Stimulated activated CD8-positive, alpha-beta memory T cell treated with anti-CD3 and anti-CD28 coated beads, Interleukin-7, amount 100 ng/mL, for 48 hours (primary cell): ENCODE measurements at places on chromosomes 6 and 20.

DNA sequence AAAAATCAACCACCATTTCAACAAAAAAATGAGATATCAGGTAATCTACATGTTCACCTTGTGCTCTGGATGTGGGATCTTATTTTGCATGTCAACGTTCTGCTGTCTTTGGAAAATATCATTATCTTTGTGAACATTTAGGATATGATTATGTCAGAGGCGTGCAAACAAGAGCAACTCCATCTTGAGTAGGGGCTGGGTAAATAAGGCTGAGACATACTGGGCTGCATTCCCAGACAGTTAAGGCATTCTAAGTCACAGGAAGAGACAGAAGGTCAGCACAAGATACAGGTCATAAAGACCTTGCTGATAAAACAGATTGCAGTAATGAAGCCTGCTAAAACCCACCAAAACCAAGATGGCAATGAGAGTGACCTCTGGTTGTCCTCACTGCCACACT lies 28.8 kb upstream of the ZBTB24 start:
- no peak for DNase-seq

- no peak for DNase-seq
Observed at GRCh38 chr6:41518118-41518517, 28.1 kb upstream of the FOXP4 start.

GRCh38 chr20:6726761-6727160 lies 40.7 kb upstream of the BMP2 start:
- DNase-seq: no peak

DNA sequence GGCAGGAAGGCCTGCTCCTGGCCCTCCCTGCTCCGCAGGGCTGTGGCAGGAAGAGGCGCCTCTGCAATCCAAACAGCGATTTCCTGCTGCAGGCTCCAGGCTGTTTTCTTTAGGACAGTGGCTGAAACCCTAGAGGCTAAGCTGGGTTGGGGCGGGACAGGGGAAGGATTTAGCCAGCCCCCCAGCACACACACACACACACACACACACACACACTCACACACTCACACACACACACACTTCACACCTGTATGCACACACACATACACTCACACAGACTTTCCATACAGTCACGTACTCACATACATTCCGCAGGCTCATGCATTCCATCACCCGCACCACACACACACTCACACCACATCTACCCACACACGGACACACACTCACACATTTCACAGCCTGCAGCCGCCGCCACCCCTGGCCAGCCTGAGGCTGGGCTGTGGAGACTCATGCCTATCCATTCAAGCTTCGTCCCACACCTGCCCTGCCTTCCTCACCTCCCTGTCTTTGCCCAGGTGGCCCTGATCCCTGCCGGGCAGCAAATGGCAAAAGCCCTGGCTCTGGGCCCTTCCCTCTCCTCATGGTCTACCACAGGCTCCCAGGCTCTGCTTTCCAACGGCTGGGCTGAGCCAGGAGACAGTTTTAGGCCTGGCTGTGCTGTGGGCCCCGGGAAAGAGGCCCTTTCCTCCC lies 17.9 kb downstream of the MDFI start:
- DNase-seq: no peak

DNA sequence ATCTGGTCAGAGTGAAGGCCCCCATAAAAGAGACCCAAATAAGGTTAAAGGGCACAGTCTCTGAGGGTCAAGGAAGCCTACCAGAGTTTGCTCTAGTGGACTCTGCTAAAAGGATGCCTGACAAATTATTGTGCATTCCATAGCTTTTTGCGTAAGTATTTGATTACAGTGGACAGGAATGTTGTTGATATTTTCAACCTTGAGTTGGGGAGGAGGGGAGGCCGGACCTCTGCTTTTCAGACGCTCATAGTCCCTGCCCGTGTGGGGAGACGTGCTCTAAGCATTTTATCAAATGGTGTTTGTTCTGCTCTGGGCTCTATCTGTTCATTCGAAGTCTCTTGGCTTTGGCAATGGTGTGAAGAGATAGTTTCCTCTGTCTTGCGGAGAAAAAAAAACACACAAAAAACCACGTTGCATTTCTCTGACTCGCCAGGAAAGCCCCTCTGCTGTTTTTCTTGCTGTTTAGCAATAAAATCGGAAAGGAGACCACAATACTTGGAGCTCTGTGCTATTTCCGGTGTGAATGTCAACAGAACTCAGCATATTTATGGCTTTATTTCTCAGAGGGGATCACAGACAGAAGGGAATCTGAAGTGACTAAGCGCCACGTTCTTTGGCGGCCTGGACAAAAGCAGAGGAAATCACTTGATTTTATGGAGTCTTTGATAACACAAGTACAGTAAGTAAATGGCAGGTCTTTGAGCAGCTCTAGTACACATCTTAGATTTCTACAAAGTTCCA lies 159.8 kb downstream of the ZFP64 start:
- no peak for DNase-seq

DNA sequence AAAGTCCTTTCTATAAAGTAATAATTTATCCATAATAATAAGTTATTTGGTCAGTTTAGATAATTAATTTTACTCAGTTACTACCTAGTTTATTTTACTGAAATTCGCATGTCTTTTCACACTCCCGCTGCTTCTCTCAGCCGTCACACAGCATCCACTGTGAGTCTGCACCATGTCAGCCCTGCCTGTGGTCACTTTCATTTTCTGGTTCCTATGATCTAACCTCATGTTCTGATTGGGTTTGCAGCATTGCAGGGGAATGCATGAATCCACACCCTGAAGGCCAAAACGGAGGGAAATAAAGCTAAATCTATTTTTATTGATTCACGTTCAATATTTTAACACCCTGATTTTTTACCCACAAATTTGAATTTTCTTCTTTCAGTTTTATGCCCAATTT lies 47.4 kb downstream of the PDE10A start:
- DNase-seq: no peak

DNA sequence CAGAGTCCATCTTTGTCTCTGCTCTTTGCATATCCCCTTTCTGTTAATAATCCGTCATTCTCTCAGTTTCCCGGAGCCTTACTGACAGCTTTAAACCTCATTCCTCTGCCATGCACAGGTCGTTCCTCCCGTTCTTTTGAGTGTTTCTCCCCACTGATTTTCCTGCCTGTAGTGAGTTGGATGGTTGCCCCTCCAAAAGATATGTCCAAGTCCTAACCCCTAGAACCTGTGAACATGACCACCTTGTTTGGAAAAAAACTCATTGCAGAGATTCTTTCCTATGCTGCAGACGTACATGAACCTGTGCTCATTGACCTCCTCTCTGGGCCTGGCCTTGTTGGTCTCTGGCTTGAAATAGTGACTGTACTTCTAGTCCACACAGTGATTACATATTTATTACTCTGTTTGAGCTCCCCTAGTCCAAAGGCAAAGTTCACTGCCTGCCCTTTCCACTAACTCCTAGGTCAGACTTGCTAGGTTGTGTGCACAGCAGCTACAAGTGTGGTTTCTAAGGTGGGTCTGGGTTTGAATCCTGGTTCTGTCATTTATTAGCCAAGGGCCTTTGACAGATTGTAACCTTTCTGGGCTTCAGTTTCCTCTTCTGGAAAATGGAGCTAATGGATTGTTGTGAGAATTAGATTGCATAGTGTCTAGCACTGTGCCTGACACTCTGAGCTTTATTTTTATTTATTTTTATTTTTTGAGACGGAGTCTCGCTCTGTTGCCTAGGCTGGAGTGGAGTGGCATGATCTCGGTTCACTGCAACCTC lies 29.3 kb downstream of the PPARD start:
- no peak for DNase-seq

- no peak for DNase-seq
Observed at GRCh38 chr6:84213217-84213616, 14.2 kb downstream of the CEP162 start.

GRCh38 chr6:20159781-20160540 lies 52.3 kb downstream of the MBOAT1 start:
- DNase-seq: no peak

GRCh38 chr6:11975353-11975977 lies 36.6 kb upstream of the HIVEP1 start:
- peak; percentile 25 for DNase-seq

DNA sequence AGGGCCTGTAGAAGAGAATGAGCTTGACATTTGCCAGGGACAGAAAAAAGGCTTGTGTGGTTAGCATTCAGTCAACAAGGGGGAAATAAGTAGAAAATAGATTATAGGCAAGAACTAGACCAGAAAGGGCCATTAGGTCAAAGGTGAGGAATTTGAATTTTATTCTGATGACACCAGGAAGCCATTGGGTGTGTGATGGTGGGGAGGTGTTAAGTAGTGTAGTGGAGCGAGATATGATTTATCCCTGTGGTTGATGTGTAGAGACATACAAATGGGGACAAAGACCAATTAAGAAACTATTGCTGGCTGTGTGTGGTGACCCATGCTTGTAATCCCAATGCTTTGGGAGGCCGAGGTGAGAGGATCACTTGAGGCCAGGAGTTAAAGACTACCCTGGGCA lies 11.0 kb downstream of the DSTN start:
- DNase-seq: no peak

DNA sequence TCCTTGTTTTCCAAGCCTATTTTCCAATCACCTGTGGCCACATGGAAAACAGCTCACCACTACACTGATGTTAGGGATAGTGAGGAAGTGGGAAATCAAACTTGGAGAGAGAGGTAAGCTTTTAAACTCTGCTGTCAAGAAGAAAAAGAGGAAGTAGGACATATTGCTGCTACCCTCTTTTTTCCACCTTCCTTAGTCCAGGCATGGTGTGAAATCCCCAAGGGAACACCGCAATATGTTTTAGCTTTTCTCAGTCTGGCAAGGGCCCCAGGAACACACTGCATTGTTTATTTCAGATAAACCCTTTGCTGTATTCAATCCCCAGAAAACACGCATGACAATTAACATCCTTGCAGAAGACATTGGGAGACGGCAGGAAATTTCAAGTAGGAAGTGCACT lies 61.3 kb downstream of the HS3ST5 start:
- DNase-seq: no peak

- DNase-seq: no peak
Observed at GRCh38 chr20:51627586-51627985, 85.1 kb upstream of the NFATC2 start.

DNA sequence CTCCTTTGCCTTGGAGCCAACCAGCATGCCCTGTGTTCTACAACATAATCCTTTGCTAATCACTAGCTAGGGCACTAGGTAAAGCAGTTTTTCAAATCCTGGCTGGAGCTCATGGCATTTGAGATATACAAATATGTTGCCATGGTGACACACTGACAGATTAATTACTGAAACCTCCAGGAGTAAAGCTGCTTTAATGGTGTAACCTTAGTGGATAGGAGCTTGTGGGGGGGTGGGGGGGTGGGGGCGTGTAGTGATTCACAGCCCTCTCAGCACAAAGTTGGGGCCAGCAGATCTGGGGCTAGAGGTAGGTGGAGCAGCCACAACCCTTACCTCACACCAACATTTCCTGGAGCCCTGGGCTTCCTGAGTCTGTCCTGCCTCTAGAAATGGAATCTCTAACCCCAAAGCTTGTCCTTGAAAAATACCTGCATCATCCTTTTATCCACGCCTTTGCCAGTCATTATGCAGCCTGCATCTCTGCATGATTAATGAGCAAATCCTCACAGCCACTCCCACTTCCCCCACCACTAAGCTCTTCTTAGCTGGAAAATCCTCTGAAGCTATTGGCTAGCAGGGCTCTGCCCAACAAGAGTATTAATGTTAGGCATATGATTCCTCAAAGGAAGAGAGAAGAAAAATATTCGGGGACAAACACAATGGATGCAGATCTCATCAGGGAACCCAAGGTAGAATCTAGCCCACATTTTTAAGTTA lies 84.5 kb upstream of the PRND start:
- DNase-seq: no peak

DNA sequence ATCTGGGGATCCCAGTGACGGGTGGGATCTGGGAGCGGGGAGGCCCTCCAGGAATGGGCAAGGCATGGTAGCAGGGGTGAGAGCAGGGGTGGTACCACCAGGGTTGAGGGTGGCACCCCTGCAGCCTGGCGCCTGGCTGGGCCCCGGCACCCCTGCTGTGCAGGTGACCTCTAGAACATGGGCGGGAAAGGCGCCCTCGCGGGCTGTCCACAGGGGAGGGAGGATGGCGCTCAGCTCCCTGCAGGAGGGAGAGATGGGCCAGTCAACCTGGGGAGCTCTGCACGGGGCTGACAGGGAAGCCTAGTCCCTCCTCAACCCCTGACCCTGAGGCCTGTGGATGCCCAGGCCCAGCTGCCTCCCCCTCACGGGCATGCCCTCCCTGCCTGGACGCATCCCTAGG lies 61.6 kb upstream of the SLCO4A1 start:
- no peak for DNase-seq

DNA sequence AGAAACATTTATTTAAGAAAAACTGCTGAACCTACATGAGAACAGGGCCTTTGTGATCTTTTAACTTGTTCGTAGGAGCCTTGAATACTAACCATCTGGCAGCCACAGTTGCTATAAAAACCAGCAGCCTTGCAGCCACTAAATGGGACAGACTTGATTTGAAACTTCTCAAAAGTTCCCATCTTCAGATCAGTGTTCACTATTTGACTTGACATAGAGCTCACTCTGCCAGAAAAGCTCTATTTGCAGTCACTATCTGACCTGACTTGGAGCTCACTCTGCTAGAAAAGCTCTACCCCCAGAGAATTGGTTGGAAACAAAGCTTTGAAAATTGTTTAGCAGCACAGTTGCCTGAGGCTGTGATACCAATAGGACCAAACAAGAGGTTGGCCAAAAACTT lies 119.3 kb upstream of the F13A1 start:
- DNase-seq: no peak

- no peak for DNase-seq
Observed at GRCh38 chr6:84059082-84059481, 25.5 kb downstream of the MRAP2 start.

DNA sequence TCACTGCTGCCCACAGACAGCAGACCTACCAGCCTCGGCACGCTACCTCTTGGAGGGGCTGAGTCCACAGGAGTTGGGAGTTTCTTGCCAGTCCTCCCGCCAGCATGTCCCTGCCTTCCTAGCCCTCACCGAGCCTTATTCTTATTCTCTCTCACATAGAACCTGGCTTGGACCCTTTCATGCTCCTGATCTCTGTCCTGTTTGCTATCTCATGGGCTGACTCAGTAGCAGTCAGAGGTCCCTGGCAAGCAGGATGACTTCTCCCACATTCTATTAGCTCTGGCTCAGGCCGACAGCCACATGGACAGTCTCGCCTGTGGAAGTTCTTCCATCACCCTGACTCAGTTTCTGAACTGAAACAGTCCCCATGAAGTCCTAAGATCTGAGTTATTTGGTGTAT lies 313.2 kb upstream of the RNF24 start:
- DNase-seq: no peak

- DNase-seq: no peak
Observed at GRCh38 chr6:56266011-56266410, 18.6 kb upstream of the COL21A1 start.

- DNase-seq: no peak
Observed at GRCh38 chr6:63803371-63803770, 167.8 kb downstream of the PHF3 start.

- no peak for DNase-seq
Observed at GRCh38 chr20:23024701-23025100, 10.4 kb upstream of the SSTR4 start.

- DNase-seq: no peak
Observed at GRCh38 chr6:37483252-37483901, 16.3 kb downstream of the CCDC167 start.

DNA sequence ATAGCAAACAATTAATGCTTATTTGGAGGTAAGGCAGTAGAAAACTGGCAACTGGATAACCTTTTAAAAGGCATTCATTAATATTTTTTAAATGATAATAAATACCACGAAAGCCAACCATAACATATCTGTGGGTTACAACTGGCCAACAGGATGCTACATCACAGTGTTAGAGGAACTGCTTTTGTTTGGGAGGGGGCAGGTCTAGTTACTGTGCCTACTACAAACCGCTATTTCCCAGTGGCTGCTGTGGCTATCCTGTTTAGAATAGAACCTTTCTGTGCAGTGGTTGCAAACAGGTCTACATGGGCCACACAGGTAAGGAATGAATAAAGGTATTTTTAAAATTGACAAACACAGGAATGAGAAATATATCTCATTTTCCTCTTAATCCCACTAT lies 976 bp downstream of the PIGT start:
- no peak for DNase-seq
